ENCODE measurements at places on chromosomes 5 and 9.

DNA sequence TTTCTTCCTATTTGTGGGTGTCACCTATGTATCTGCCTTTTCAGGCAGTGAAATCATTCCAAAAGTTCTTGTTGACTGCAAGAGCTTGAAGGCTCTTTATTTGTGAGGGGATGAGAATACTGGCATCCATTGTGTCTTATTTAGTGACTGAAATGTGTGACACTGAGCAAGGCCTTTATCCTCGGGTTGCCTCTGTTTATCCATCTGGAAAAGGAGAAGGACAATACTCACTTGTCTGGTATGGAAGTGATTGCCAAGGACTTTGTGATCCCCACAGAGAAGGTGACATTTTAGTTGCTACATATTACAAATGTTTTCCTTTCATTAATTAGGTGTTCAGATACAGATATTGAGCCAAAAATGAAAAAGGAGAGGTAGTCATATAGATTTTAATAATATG, 80.2 kb downstream of the ARRDC3 start:
- no peak for DNase-seq

DNA sequence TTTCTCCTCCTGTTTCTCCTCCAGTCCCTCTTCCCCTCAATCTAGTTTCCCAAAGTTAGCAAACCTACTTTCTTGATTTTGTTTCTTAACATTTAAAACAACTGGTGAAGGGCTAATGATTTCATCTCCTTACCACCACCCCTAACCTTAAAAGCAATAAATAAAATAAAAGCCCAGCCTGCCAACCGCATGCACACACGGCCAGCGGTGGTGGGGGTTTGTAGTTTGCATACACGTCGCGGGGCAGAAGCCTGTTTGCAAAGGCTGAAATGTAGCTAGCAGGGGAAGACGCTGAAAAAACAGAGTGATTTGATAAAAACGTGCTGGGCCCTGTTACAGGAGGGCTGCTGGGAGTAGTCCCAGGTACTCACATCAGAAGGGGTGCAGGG, 1.9 kb upstream of the DMRT2 start:
- no peak for DNase-seq

DNA sequence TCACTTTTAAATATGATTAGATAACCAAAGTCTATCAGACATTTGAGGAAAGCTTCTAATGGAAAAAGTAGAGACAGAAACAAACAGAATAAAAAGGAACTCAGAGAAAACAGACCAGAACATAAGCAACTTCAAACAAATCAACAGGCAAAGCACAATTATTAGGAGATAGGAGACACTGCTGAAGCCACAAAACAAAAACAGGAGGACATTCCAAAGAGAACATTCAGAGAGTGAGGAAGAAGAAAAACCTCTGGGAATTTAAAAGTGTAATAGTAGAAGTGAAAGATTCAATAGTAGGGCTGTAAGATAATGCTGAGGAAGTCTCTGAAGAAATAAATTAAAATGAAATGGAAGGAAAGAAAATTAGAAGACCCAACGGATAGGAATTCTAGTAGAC, 83.2 kb upstream of the TBCA start:
- DNase-seq, result no peak

- DNase-seq, result peak; percentile 60
These were observed 87.2 kb downstream of the PTTG1 start for GRCh38 chr5:160508780-160509361.

DNA sequence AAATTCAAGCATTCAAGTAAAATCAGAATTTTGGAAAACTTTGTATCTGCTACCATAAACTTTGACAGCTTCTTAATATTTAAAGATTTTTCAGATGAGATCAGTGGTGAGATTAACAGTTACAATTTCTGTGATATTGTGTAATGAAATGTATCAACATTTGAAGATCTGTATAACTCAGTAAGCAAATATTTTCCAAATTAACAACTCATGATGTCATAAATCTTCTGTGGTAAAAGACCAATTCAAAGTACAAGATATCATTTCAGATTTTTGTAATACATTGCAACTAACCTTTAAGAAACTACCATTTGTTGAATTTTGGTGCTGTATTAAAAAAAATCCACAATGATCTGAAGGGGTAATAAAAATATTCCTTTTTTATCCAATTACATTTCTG, 352.2 kb downstream of the KIAA0825 start:
- DNase-seq, result no peak

DNA sequence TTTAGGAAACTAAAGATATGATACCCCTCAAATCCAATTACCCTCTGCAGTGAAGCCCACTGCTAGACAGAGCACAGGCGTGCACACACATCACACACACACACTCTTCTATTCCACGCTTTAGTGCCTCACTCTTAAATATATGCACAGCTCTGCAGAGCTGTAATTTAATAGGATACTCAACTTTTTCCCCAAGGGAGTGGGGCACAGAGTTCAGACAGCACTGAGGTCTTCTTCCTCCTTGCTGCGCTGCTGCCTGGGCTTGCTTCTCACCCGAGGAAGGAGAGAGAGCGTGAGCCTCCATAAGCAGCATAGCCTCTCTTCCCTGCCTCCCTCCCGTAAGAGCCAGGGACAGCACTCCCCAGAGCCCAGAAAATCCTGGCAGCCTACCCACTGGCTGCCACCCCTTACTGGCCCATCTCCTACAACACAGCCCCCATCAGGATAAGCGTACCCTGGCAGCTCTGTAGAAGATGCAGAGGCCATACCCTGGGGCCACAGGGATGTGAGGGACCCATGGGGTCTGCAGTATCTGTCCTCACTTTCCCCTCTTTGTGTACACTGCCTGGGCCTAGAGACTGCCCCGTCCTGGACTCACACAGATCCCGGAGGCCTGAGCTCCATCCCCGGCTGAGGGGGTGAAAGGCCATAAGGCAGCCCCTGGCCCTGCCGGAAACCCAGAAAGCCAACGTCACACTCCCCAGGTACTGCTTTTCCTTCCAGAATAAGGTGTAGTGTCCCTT, 102.1 kb downstream of the C5orf15 start:
- DNase-seq, result no peak

DNA sequence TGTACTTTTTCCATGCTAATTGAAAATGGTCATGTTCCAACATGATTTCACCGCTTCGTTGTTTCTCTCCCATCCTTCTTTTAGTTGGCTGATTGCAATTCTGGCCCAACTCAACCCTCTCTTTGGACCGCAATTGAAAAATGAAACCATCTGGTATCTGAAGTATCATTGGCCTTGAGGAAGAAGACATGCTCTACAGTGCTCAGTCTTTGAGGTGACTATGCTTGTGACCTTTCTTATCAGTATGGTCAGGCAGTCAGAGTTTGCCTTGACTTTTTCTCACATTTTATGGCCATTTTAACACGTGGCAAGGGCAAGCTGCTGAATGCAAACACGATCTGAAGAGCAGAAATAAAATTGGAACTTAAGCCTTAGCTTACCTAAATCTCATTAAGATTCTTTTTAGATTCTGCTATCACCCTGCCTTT, 36.0 kb upstream of the CREBRF start:
- DNase-seq, result no peak

- no peak for DNase-seq
These were observed 173.7 kb downstream of the ERCC6L2 start for GRCh38 chr9:96048956-96049831.

DNA sequence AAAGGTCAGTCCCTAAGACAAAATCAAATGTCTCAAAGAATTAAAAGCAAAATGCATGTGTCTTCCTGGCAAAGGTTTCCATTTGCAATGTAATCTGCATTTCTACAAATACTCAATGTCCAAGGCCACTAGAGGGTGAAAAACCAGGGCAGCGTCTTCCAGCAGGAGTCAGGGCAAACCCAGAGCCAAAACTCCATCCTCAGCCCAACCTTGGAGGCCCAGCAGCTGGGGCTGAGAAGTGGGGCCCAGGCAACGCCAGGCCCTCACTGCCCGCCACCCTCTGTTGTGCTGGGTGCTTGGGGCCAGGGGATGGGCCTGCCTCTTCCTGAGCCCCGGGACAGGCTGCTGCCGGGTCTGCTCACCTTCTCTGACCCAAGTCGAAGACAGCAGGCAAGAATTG, 200.1 kb downstream of the PAX5 start:
- DNase-seq, result no peak

- peak; percentile 48 for DNase-seq
These were observed 56.2 kb downstream of the PLAC8L1 start for GRCh38 chr5:146048994-146049703.

DNA sequence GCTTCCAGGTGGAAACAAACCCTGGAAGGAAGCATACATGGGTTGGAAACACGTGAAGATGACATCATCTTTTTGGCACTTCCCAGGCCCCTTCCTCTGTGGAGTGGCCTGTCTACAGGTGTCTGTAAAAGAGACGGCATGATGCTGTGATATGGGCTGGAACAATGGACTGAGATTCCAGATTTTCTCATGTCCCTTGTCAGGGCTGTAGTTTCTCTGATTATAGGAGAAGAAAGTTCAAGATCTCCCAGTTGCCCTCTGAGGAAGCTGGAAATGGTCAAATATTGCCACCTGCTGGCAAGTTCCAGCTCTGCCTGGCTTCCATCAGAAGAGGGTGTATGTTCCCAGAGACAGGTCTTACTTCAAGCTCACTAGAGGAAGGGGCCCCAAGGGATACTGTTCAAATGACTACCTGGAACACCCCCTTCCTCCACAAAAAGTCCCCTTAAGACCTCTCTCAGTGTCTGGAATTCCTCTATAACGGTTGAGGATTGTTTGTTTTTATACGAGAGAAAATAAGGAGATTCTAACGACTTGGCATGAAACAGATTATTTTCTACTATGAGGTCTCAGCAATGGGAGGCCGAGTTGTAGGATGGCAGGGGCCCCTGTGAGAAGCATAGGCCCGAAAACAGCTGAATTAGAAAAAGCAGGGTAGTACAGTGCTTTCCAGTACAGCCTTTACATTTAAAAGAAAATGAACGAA, 7.3 kb upstream of the ANXA6 start:
- peak; percentile 28 for DNase-seq

DNA sequence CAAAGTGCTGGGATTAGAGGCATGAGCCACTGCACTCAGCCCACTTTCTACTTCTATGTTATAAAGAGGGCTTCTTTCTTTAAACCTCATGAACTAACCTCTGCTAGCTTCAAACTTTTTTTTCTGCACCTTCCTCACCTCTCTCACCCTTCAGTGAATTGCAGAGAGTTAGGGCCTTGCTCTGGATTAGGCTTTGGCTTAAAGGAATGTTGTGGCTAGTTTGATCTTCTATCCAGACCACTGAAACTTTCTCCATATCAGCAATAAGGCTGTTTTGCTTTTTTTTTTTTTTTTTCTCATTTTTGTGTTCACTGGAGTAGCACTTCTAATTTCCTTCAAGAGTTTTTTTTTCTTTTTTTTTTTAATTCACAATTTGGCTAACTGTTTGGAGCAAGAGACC, 216.4 kb upstream of the MAP3K1 start:
- no peak for DNase-seq

GRCh38 chr9:120655005-120655622, 59.2 kb downstream of the MEGF9 start:
- no peak for DNase-seq

GRCh38 chr5:79834754-79835714, 145.4 kb downstream of the CMYA5 start:
- DNase-seq, result no peak

DNA sequence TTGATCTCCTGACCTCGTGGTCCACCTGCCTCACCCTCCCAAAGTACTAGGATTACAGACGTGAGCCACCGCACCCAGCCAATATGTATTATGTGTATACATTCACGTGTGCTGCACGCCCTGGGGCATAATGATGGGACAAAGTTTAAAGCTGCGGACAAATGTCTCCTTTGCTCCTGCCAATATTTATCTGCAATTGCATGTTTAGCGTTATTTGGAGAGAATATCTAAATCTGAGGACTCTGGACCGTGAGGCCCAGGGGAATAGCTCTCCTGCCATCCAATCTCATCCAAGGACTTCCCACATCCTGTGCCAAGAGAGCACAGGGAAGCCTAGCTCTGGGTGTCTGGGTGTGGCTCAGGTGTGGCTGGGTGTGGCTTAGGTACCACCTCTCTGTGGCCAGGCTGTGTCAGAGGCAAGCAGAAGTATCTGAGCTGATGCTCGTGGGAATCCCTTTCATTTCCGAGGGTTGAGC, 6.9 kb upstream of the BOD1 start:
- DNase-seq, result no peak

DNA sequence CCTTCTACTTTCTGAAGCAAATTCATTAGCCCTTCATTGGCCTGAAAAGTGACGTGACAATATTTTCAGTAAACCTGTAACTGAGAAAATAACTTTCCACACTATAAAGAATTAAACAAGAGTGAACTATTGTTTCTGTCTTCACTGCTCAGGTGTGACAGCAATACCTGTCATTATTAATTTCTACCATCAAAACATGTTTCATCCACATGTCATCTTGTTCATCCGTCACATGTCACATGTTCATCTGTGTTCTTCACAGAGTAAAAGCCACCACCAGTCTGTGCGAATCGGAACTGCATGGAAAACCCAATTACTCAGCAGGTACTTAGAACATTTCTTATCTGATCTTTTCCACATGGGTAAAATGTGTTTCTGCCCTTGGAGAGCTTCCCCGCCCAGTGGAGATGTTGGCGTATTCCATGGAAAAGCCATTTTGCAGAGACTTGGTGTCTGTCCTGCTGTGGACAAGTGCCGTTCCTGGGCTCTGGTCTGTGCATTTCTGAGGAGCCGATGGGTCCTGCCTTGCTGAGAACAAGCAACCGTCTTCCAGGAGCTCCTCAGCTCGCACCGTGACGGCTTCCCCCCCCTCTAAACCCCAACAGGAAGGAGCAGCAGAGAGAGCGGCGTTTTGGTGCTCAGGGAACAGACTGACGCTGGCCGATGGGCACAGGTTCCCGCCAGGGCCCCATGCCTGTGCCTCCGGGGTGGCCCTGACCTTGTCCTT, 10.6 kb upstream of the EXOC3 start:
- no peak for DNase-seq

DNA sequence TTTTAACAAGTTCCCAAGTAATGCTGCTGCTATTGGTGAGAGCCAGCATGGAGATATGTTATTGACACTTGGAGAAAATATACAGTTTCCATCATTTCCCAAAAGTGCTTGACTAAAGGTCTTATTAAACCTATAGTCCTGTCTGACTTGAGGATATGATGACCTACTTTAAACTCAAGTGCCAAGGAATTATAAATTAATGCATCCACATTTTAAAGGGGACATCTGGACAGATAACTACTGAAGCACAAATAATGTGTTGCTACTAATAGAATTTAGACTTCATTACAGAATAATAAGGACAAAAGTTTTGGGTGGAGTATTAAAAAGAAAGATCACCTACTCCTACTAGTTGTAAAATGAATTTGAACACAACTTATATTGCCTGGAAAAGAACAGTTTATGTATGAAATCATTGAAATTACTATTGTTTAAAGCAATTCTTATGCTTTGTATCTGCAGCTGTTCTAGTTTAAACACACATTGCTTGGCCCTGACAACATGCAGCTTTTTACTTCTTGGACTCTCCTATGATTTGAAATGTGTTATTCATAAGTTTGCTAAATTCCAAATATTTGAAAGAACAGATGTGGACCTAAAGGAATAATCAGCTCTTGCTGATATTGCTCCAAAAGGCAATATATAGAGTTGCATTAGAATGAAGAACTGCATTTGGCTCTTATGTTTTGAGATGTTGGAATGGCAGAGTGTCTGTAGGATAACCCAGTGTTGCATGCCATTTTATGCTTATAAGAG, 73.4 kb downstream of the SGCD start:
- DNase-seq, result peak; percentile 57

GRCh38 chr9:133405508-133406438, 12.0 kb downstream of the REXO4 start:
- DNase-seq, result no peak

Data from fibroblast of skin of left biceps (primary cell).